Caco-2 (cell line): ENCODE measurements at places on chromosomes 12 and 14.

DNA sequence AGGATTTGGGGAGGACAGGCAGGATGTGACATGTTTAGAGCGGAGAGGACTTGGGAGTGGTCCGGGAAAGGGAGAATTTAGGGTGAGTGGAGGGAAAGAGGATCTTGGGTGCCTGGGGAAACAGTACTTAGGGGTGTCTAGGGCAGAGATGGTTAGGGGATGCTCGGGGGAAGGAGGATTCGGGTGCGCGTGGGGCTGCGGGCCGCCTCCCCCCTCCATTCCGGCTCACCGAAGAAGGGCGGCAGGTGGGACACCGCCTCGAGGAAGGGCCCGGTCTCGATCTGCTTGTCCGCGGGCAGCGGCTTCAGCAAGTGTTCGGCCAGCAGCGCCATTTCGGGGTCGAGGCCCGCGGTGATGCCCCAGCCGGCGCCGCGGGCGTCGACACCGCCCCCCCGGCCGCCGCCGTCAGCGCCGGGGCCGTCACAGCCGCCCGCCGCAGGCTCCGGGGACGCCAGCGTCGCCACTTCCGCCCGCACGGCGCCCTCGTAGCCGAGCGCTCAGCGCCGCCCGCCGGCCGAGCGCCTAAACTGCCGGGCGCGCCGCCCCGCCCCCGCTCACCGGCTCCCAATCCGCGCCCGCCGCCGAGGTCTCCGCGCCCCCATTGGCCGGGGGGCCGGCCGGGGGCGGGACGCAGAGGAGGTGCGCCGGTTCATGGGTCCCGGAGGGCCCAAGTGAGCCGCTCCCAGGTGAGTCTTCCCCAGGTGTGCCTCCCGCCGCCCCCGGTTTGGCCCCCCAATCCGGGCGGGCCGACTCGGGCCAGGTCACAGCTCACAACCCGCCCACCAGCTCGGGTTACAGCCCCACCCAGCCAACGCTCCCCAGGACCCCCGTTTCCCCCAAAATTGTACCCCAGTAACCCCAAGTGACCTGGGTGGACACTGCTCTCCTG, at the start of gene GLTP:
TSS of gene GLTP (minus strand) at position 499 of the 889 bp plus-strand sequence. CDS start at position 332, 167 bp downstream.
- DNase-seq = peak; percentile 94

DNA sequence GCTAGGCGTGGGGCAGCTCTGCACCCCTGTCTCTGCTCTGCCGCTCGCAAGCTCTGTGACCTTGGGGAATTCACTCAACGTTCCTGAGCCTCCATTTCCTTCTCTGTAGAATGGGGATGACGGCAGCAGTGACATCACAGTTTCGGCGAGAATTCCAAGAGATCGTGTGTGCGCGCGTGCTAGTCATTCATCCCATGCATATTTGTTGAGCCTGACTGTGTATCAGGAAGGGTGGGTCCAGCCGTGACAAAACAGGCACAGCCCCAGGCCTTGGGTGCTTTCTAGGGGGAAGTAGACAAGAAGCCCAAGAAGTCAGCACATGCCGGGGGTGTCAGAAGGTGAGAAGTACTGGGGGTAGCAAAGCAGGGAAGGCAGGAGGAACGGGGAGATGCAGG, 145.6 kb upstream of the NCOR2 start:
- no peak for DNase-seq

DNA sequence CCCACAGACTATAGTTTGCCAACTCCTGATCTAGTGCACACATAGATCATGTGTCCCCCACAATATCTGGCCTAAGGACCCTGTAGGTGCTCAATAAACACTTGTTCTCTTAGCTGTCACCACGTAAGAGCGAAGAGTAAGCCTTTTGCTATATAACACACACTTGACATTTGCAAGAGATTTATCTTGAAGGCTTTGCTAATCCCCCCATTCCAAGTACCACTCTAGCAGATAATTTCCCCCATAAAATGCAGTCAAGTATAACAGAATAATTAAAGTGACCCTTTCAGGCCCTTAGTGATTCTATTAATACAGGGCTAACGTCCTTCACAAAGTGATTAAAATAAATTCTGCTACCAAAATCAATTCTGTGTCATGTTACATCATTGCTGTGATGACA, 87.5 kb downstream of the PLXNC1 start:
- no peak for DNase-seq

- DNase-seq = no peak
These were observed 117.8 kb downstream of the PHLDA1 start for GRCh38 chr12:75913502-75914351.

DNA sequence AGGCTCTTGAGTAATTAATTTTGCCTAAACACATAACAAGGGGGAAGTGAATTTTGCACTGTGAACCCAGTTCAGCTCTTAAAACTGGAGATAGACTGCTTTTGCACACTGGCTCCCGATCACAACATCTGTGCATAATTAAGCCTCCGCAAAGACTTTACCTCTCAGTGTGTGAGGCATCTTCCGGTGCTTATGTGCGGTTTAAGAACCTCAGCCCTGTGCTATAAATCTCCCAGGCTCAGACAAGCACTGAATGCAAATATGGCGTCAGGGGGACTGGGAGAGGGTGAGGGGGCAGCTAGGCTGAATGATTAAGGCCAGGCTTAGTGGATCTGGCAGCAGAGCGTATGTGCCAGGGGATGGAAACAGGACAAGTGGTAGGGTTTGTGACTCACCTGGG, 103.3 kb downstream of the ADCK1 start:
- no peak for DNase-seq

DNA sequence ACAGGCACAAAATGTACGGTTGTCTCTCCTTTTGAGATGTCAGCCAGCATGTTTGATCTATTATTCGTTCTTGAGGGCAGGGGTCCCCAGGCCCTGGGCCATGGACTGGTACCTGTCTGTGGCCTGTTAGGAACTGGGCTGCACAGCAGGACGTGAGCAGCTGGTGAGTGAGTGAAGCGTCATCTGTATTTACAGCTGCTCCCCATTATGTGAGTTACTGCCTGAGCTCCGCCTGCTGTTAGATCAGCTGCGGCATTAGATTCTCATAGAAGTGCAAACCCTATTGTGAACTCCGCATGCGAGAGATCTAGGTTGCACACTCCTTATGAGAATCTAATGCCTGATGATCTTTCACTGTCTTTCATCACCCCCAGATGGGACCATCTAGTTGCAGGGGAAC, 41.4 kb upstream of the SCN8A start:
- no peak for DNase-seq

DNA sequence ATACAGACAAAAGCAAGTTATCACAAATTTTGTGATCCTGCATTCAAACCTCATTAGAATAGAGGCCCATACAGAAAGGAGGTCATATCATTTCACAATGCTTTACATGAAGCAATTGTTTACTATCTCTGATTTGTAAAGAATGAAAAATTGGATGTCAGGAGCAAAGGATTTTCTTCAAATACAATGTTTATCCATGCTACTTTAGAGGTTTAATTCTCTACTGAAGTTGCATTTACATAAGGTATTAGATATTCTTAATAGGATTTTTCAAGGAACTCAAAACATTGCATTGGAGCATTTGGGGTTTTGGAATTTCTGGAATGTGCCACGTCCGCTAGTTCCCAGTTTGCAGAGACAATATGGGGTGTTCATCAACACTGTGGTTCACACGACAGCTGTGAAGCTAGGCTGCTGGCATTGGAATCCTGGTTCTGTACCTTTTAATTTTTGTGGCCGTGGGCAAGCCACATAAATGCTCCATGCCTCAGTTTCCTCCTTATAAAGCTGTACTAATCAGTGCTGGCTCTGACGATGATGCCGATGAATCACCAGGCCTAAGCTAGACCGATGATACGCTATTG, 174.8 kb downstream of the APAF1 start:
- no peak for DNase-seq

GRCh38 chr12:14322403-14322802, 43.1 kb upstream of the ATF7IP start:
- DNase-seq = no peak

- no peak for DNase-seq
These were observed 25.3 kb downstream of the LRIG3 start for GRCh38 chr12:58895053-58895452.

DNA sequence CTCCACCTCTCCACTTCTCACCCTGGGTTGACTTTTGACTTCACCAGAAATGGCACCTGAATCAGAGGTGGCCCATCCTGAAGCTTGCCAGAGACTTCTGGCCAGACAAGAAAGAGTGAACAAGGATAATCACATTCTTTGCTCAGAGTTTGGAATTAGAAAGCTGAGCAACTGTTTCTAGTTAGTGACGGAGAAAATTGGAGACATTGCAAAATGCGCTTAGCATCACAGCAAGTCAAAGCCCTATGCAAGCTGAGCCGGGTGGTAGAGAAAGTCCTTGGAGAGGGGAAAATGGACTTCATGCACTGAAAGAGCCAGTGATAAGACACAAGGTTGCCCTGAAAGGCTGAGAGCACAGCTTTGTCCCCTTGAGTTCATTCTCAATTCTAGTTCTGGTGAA, 161.8 kb downstream of the PAH start:
- no peak for DNase-seq

- DNase-seq = no peak
These were observed 253.7 kb downstream of the SNAPC1 start for GRCh38 chr14:62015945-62016344.

DNA sequence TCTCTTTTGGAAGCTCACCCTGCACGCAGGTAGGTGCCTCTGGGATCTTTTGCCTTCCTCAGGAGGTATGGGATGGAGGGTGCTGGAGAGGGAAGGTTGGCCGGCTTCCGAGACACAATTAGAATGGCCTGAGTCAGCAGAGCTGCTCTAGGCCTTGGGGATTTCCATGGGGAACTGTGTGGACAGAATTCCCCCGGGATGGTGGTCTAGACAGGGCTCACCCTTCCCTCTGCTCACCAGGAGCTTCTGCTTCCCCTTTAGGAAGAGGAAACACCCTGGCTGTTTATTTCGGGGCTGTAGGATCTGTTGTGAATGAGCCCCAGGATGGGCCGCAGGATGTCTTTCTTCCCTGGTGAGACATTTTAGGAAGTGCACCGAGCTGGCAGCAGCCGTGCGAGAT, 43.7 kb upstream of the TMED10 start:
- DNase-seq = no peak

GRCh38 chr12:6533653-6533922, 729 bp upstream of the GAPDH start:
- DNase-seq = no peak

DNA sequence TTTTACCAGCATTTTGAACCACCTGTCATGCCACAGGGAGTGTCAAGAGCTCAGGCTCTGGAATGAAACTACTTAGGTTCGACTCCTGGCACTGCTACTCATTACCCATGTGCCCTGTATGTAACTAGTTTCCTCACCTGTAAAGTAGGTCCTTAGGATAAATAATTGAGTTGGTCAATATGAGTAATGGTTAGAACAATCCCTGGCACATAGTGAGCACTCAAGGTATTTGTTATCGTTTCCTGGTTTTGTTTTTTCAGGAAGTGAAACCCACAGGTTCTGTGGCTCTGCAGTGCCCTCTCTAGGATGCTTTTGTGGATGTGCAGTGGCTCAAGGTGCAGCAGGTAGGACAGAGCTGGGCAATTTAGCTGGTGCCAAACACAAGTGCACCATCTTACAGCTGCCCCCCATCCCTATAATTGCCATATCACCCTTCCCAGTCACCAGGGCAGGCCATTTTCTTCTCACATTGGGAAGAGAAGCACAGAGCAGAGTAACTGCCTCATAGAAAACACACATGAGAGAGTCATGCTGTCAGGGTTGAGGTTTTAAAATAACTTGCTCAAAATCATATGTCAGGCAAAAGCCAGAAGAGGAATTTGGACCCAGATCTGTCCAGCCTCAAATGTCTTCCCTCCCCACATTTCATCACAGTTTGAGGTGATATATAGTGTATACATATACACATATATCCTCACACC, 297.5 kb downstream of the RPAP3 start:
- DNase-seq = peak; percentile 53

- no peak for DNase-seq
These were observed 24.5 kb downstream of the SLC16A7 start for GRCh38 chr12:59620326-59620725.

- no peak for DNase-seq
These were observed 140.9 kb downstream of the CCDC91 start for GRCh38 chr12:28331130-28331529.

DNA sequence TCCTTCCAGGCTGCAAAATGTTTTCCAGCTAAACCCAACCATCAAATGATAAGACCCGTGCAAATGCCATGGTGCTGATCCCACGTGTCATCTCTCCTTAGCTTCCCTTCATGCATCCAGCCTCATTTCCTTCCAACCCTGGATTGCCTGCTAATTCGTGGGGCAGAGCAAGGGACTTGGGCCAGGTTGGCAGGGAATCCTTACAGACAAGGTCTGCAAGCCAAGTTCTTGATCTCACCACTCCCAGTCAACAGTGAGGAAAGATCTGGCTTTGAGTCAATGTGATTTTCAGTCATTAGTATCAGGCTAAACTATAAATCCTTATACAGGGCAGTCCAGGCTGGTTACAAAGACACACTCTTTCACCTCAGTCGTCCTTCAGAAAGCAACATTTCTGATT, 150.9 kb downstream of the ANO2 start:
- DNase-seq = no peak

DNA sequence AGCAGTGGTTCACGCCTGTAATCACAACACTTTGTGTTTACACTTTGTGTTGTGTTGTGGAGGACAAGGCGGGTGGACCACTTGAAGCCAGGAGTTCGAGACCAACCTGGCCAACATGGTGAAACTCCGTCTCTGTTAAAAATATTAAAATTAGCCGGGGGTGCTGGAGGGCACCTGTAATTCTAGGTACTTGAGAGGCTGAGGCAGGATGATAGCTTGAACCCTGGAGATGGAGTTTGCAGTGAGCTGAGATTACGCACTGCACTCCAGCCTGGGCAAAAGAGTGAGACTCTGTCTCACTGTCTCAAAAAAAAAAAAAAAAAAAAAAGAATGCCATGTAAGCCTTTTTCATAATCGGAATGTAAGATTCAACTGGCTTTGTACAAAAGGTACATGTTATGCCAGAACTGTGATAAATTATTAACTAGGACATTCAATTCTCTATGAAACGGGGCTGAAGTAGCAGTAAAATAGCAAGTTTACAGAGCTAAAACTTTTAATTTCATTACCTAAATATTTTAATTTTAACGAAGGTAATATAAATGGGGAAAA, 13.9 kb upstream of the PITPNM2 start:
- no peak for DNase-seq

GRCh38 chr12:79138872-79139271, 274.3 kb downstream of the SYT1 start:
- DNase-seq = no peak

- no peak for DNase-seq
These were observed 26.9 kb upstream of the MYBPC1 start for GRCh38 chr12:101567918-101568317.

- DNase-seq = no peak
These were observed 9.7 kb downstream of the CLEC2A start for GRCh38 chr12:9922429-9922828.

GRCh38 chr14:52175982-52176502, 91.5 kb upstream of the PTGDR start:
- DNase-seq = no peak
